ENCODE measurements at places on chromosomes 16 and 17. TPM values are rescaled to one million over a fixed set of nuclear protein-coding genes. Genes with fewer than 3 reads are reported as not detected.

KRTAP17-1 gene
- not detected for total RNA-seq

TBC1D3H gene
- not detected for total RNA-seq

ARHGAP23 gene
- 21.9 TPM for total RNA-seq

TOX3 gene
- total RNA-seq: not detected

CCL16 gene
- not detected for total RNA-seq

SOX15 gene
- total RNA-seq: 59.9 TPM

MLKL gene
- 6.6 TPM for total RNA-seq

CCL17 gene
- total RNA-seq: not detected

RPL26 gene
- total RNA-seq: 5,651 TPM

Data from tracheal epithelial cell (primary cell).